ENCODE measurements at places on chromosomes 1 and 21.

- DNase-seq, result no peak
Observed at GRCh38 chr1:181396171-181396670, 87.1 kb upstream of the CACNA1E start.

GRCh38 chr1:184545601-184546000, 158.8 kb downstream of the C1orf21 start:
- no peak for DNase-seq

DNA sequence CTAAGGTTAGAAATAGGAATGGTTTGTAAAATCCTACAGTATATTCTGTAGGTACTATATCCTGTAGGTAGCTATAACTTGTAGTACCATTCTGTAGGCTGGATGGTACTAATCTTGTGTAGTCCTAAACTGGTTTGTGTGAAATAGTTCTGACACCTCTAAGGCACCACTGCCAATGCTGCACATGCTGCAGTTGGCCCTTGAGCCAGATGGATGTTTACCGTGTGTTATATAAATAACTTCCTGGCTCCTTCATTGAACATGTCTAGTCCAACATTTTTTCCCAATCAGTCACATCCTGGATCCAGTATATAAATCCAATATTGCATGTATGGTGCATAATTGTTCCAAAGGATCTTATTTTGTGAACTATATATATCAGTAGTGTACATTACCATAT, 89.5 kb upstream of the GNG4 start:
- no peak for DNase-seq

DNA sequence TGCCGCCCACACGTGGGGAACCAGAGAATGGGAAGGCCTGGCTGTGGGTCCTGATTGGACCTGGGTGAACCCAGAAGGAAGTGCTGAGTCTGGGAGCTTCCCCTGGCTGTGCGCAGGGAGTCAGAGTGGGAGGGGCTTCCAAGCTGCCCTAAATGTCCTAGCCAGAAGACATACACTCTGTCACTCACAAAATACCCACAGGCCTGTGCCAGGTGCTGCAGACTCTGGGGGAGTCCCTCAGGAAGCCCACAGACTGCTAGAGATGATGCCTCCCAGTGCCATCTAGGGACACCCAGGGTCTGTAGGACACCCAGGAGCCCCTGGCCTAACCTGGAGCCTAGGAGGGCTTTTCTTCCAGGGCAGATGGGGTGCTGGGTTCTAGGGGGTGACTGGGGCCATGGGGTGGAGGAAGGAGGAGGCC, 33.7 kb upstream of the LRP8 start:
- no peak for DNase-seq

DNA sequence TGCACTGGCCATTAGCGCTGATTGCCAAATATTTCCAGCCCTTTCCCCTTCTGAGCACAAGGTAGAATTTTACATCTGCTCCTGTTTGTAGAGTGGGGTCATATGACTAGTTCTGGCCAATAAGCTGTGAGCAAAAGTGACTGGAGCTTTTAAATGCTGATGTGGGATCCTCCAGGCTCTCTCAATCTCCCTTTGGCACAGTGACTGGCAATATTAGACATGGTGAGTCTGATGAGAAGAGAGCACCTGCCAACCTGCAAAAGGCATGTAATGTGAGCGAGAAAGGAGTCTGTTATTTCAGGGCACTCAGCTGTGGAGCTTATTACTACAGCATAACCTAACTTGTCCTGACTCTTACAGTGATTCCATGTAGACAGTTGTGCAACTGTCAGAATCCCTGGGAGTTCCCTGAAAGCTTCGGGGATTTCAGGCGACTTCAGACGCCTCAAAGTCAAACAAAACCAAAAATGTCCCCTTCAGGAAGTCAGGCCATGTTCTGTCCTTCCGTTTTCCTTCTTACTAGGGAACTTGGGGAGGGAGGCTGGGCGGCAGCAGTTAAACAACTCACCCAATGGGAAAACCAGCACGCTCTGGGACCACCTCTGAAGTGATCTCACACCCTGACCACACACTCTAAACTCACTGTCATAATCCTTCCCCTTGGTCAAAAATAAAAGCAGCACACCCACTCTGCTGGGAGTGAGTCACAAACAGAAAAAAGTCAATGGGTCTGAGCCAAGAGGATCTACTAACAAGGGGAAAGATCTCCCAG, 3.6 kb upstream of the RASSF5 start:
- peak; percentile 80 for DNase-seq

- no peak for DNase-seq
Observed at GRCh38 chr1:43819357-43819756, 112.0 kb downstream of the ST3GAL3 start.

- no peak for DNase-seq
Observed at GRCh38 chr21:15557925-15558324, 171.9 kb upstream of the USP25 start.

Data from CMK (cell line).